Metanephros (tissue), 2 donors: ENCODE measurements at places on chromosomes 1 and 21. TPM values are rescaled to one million over a fixed set of nuclear protein-coding genes. Genes with fewer than 3 reads are reported as not detected.

RIIAD1 gene
- total RNA-seq, result 2.3 TPM

MIXL1 gene
- not detected for total RNA-seq

GOLT1A gene
- 2.6 TPM for total RNA-seq

COL8A2 gene
- total RNA-seq, result 3.7 TPM

SELE gene
- 10.3 TPM for total RNA-seq

CLEC20A gene
- 1.8 TPM for total RNA-seq

TNFAIP8L2 gene
- 2.3 TPM for total RNA-seq
